ENCODE measurements at places on chromosomes 6 and 20. TPM values are rescaled to one million over a fixed set of nuclear protein-coding genes. Genes with fewer than 3 reads are reported as not detected.

DNA sequence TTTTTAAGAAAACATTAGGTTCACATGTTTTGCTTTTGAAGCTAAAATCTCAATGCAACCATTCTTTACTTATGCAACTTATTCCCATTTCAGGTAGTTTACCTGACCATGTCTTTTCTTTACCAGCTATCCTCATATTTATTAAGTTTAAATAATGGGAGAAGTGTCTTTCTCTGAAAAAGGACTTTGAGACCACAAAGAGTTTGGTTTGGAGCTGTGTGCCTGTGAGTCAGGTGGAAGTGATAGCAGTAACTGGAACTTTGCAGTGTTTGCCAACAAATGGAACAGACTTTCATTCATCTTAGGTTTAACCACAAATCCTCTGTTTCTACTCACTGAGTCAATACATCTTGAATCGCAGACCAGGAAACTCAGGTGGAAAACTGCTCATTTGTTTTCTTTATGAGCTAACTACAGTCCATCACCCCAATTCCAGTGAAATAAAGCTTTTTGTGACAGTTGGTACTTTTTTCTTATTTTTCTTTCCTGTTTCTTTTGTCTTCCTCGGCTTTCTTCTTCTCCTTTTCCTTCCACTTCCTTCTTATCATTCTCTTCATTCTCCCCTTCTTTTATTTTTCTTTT lies 148.3 kb upstream of the RIN2 start:
- DNase-seq = no peak
- H3K27me3 ChIP-seq = no peaks in the 10 kb centered on the region
- peak overlapping the region; percentile 16 for H3K27ac ChIP-seq
- peaks cover 5% of the 10 kb centered on the region for H3K36me3 ChIP-seq
- no peak overlapping the region for H3K4me3 ChIP-seq

DNA sequence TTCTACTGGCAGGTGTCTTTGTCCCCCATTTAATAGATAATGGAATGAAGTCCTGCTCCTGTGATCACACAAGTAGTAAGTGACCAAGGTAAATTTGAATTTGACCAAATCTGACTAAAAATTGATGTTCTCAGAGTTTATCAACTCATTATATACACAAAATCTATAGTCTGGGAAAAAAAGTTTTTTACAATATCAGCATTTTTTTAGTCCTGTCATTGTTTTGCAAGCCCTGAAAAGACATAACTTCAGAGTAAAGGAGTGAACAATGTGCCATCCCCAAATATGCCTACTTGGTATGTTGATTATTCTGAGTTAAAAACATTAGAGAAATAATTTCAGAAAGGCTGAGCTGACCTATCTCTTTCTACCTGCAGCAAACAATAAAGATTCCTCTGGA lies 114.2 kb downstream of the C6orf58 start:
- H3K4me1 ChIP-seq = no peaks in the 10 kb centered on the region
- H3K4me3 ChIP-seq = no peak overlapping the region
- DNase-seq = no peak
- H3K27me3 ChIP-seq = no peaks in the 10 kb centered on the region
- H3K36me3 ChIP-seq = no peaks in the 10 kb centered on the region

DNA sequence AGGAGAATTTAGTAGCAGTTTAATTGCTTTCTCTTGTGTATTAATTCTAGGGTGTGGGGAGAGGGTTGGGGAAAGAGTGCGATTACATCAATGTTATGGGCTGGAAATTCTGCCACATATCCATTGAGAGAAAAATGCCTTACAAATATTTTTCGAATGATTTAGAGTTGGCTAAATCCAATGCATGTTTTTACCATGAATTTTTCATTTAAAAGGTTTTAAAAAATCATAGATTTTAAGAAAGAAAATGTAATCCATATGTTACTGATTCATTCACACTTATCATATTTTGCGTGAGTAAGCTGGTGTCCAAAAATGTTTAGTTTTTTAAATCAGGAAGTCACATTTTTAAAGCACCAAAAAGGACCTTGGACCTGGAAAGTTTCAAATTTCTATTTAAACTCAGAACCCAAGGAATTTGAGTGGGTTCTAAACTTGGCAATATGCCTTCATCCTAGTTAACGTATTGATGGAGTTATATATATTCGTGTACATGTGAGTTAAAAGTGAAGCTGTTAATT lies 627.4 kb upstream of the CITED2 start:
- no peak overlapping the region for H3K4me3 ChIP-seq
- H3K27ac ChIP-seq = no peak overlapping the region
- no peaks in the 10 kb centered on the region for H3K27me3 ChIP-seq
- no peaks in the 10 kb centered on the region for H3K36me3 ChIP-seq
- H3K4me1 ChIP-seq = peaks cover 13% of the 10 kb centered on the region
- no peak for DNase-seq

- H3K4me3 ChIP-seq = no peak overlapping the region
- H3K36me3 ChIP-seq = no peaks in the 10 kb centered on the region
- peaks cover 9% of the 10 kb centered on the region for H3K27me3 ChIP-seq
These were observed 6.4 kb downstream of the GDAP1L1 start for GRCh38 chr20:44253528-44253927.

DNA sequence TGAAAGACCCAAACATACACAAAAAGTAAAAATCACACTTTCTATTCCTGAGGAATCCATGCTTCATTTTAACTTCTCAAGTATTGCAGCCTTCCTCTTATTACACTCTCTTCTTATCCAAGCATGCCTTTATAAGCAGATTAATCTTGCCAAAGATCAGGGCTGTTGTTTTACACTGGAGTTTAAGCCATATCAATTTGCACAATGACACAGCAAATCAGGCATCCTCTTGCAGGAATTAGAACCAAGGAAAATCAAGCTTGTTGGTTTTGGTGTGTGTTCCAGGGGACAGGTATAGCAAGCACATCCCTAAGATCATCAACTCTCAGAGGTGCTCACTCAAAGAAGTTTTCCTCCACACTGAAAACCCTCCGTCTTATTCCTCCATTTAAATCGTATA lies 69.5 kb downstream of the CYP39A1 start:
- H3K36me3 ChIP-seq = no peaks in the 10 kb centered on the region
- peaks cover 3% of the 10 kb centered on the region for H3K4me1 ChIP-seq
- H3K27me3 ChIP-seq = no peaks in the 10 kb centered on the region
- H3K27ac ChIP-seq = no peak overlapping the region
- DNase-seq = no peak

DNA sequence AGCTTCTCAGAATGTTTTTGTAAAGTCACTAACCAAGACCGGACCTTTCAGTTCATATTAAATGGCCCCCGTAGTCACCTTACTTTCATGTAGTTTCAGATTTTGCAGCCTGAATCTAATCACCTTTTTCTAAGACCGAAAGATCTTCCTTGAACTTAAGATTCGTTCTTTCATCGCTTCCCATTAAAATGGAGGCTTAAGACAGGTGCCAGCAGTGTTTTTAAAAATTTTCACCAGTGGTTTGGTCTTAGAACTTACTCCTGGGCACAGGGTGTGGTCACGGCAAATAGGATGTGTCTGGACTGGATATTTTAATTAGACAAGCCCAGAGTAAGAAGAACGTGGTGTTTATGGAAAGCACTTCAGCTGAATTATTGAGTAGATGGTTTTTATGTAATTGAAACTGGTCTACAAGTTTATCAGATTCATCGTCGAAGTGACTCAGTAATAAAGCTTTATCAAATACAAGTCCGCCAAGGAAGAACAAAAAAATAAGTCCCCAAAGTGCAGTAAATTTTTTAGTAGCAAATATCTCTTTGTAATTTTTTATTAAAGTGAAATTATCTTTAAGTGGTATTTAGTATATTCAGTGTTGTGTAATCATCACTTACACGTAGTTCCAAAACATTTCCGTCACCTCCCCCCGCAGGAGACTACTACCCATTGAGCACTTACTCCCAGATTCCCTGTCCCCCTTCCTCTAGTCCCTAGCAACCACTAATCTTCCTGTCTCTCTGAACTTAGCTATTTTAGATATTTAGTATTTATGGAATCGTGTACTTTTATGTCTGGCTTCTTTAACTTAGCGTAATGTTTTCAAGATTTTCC lies 868 bp downstream of the SRSF3 start:
- DNase-seq = no peak
- H3K27me3 ChIP-seq = peaks cover 11% of the 10 kb centered on the region
- H3K4me1 ChIP-seq = peaks cover 39% of the 10 kb centered on the region
- H3K27ac ChIP-seq = peak overlapping the region; percentile 100
- H3K36me3 ChIP-seq = peaks cover 51% of the 10 kb centered on the region

SLC22A23 gene
- 36.6 TPM for total RNA-seq

TPD52L2 gene
- 96.3 TPM for total RNA-seq

ZNF133 gene
- 14.1 TPM for total RNA-seq

LCA5 gene
- 11.3 TPM for total RNA-seq

RHAG gene
- not detected for total RNA-seq

CCN5 gene
- not detected for total RNA-seq

ATP9A gene
- 43.5 TPM for total RNA-seq

SSTR4 gene
- total RNA-seq = not detected
